ENCODE measurements at places on chromosomes 7 and 10. TPM values are rescaled to one million over a fixed set of nuclear protein-coding genes. Genes with fewer than 3 reads are reported as not detected.

The RPEL1 gene
- not detected for total RNA-seq

The OPN4 gene
- total RNA-seq, result not detected

The JCAD gene
- total RNA-seq, result 10.2 TPM

The PRSS58 gene
- total RNA-seq, result not detected

The IRF5 gene
- not detected for total RNA-seq

The MACROH2A2 gene
- 1.3 TPM for total RNA-seq

The FBXL13 gene
- 1.1 TPM for total RNA-seq

The KEL gene
- not detected for total RNA-seq

The VSTM2A gene
- not detected for total RNA-seq
